ENCODE measurements at places on chromosomes 3 and 15. TPM values are rescaled to one million over a fixed set of nuclear protein-coding genes. Genes with fewer than 3 reads are reported as not detected.

GP5 gene
- total RNA-seq, result 0.10 TPM

SEMA5B gene
- total RNA-seq, result not detected

KNG1 gene
- not detected for total RNA-seq

UNC13C gene
- total RNA-seq, result not detected

SV2B gene
- 0.87 TPM for total RNA-seq

MAP3K13 gene
- 20.2 TPM for total RNA-seq

RNU5B-1 gene
- total RNA-seq, result not detected

Measured in cardiac ventricle fibroblast (primary cell).